Esophagus squamous epithelium (tissue), 5 donors: ENCODE measurements at places on chromosomes 11 and 22.

GRCh38 chr11:10050561-10050960 lies 243.5 kb downstream of the SBF2 start:
- DNase-seq: no peak

DNA sequence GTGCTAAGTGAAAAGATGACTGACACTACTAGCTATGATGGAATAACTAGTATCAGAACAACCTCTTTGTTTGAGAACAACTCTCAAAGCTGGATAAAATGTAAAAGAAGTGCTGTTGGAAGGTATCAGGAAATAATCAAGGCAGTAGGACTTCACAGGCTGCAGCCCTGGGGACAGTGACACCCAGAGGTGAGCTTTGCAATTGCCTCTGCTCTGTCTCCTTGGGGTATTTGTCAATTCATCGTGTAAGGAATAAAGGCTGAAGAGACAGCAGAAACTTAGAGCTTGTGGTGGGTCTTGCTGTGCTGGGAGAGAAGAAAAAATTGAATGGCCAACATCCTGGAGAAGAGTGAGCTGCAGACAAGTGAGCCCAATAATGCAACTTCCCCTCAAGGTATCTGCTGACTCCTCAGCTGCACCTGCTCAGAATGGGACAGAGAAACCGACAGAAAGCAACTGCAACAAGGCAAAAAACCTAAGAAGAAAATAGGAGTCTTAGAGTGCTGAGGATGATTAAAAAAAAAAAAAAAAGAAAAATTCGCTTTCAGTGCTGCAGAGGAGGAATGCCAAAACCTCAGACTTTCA lies 141.1 kb downstream of the RCN1 start:
- no peak for DNase-seq

GRCh38 chr11:77723024-77723423 lies 85.4 kb upstream of the CLNS1A start:
- DNase-seq: no peak

DNA sequence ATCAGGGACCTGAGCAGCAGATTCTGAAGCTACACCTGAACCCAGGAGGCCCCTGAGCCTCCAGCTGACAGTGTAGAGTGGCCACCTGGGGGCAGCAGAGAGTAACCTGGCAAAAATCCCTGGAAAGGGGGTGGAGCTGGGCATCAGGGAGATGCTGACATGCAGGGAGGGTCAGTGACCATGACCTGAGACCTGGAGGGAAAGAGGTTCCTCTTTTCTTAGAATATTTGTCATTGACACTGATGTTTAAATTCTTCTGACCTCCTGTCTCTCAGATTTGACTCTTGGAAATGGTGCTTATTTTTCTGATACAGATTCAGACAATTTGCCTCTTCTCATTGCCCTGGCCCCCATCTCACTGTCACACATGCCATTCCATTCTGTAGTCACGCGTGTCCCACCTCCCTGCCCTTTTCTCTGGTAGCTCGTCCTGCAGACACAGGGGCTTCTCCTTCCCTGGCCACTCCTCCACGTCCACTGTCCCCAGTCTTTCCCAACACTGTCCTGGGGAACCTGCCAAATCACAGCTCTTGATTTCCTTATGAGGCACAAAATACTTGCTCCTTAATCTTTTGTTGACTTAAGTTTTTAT lies 117.2 kb upstream of the IGLL5 start:
- no peak for DNase-seq

GRCh38 chr11:16223558-16223957 lies 132.8 kb downstream of the SOX6 start:
- DNase-seq: no peak

DNA sequence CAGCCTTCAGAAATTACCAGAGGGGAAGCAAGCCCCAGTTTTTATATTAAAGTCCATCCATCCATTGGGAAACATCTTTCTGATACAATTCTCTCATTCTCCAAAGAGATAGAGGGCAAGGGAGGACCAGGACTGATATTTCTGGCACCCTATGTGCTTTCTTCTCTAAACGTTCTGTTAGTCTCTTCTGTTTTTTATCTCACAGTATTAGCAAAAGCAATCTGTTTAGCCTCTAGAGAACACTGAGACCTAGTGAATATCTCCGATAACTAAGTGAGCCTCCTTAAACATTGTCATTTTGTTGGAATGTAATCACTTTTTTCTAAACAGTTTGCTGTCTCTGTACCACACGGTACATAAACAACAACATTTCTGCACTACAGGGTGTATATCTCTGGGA lies 464.6 kb downstream of the JRKL start:
- DNase-seq: no peak

- no peak for DNase-seq
These were observed 18.9 kb downstream of the AP1B1 start for GRCh38 chr22:29369460-29369859.

GRCh38 chr11:1854132-1854948 lies 1.5 kb downstream of the LSP1 start:
- no peak for DNase-seq

DNA sequence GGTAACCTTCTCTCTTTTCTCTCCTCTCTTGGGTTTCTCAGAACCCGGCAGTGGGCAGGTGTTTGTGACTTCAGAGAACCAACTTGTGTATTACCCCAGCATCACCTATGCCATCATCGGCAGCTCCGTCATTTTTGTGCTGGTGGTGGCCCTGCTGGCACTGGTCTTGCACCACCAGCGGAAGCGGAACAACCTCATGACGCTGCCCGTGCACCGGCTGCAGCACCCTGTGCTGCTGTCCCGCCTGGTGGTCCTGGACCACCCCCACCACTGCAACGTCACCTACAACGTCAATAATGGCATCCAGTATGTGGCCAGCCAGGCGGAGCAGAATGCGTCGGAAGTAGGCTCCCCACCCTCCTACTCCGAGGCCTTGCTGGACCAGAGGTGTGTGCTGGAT lies 62.2 kb downstream of the COMMD9 start:
- no peak for DNase-seq
